ENCODE measurements at places on chromosomes 3 and 15.

DNA sequence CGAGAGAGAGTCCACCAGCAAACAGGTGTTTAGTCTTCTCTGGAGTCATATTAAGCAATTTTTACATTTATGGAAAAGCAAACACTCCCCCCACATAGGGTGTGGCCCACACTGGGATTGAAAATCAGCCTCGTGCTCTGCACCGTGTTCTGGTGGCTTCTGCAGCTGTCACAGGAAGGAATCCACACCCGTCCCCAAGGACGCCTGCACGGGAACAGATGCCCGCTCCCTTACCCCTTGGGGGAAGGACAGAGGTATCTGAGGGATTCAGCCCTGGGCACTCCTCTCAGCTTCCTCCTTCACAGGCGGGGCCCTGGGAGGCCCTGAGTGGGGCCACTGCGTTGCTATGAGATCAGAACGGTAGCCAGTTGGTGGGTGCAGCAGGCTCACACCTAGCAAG, 27.8 kb downstream of the LIPC start:
- DNase-seq, result no peak

- DNase-seq, result peak; percentile 79
These were observed at the start of gene AP3S2 for GRCh38 chr15:89893696-89894447. AP3S2 (minus strand) TSS chr15:89893994; CDS start chr15:89893949, 45 bp downstream.

- DNase-seq, result no peak
These were observed 192.3 kb downstream of the IGSF11 start for GRCh38 chr3:118842147-118842863.

GRCh38 chr3:134007819-134008218, 21.9 kb downstream of the SLCO2A1 start:
- DNase-seq, result no peak

- no peak for DNase-seq
These were observed 282.5 kb upstream of the TLE3 start for GRCh38 chr15:70379938-70380883.

DNA sequence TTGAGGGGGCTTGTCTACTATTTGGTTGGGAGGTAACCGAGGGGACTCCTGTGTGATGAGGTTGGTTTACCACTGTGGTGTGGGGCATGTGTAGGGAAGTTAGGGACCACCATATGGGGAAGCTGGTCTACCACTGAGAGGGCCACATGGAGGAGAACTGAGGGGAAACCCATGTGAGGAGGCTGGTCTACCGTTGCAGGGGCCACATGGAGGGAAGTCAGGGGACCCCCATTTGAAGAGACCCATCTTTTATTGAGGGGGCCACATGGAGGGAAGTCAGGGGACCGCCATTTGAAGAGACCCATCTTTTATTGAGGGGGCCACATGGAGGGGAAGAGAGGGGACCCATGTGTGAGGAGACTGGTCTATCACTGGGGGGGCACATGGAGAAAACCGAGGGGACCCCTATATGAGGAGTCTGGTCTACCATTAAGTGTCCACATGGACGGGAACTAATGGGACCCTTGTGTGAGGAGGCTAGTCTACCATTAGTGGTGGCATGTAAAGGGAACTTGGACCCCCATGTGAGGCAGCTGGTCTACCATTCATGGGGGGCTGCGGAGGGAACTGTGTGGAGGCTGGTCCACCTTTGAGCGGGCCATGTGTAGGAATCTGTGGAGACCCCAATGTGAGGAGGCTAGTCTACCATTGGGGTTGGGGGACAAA, 165.5 kb downstream of the FBLN2 start:
- no peak for DNase-seq

DNA sequence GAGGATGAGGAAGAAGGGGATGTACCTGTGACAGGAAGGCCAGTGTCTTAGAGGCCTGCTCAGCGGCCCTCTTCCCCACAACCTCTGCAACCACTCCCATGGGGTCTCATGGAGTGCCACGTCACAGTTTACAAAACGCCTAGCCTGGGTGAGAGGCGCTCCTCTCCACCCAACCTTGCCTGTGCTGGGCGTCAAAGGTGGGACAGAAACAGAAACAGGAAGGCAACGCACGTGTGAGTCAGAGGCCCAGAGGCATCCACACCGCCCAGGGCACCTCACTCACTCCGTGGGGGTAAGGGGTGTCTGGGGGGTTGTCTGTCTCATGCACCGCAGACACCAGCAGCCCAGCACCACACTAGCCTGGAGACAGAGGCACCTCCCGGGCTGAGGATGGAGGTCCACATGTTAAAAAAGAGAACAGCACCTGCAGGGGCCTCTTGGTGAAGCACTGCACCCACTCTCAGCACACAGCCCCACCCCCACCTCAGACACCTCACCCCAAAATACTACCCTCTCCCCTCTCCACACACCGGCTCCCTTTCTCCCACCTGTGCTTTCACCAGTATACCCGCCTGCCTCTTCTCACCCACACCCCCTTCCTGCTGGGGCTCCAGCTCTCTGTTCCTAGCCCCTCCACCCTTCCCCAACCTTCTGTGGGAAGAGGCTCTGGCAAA, 4.7 kb upstream of the CALML4 start:
- DNase-seq, result no peak

DNA sequence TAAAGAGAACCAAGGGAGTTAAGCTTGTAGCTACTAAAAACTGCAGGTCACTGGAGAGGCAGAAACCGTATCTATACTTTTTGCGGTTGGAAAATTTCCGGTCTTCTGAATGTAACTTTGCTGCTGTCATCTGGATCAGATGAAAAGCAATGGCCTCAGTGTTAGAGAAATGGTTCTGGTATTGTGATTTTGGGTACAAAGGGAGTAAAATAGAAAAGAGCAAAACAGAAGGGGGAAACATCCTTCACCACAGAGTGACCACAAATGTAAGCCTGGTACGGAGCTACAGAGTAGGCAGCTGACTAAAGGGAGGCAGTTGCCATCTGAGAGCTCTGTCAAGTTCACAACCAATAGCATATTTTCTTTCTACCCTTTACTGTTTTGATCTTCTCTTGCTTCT, 5.6 kb downstream of the CD96 start:
- DNase-seq, result no peak

DNA sequence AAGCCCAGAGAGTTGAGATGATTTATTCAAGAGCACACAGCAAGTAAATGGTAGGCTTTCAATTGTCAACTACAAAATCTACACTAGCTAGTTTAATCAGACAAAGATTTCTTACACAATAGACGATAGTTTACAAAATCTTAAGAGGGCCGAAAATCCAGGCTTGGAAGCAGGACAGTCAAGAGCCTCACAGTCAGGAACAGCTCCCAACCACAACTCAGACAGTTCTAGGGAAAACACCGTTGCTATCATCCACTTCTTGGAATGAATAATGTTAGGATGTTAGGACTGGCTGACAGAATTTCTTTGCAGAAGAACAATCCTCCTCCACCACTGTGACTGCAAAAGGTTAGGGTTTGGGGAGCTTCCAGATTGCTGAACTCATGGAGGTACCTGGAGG, 290.8 kb upstream of the ZPLD1 start:
- no peak for DNase-seq

DNA sequence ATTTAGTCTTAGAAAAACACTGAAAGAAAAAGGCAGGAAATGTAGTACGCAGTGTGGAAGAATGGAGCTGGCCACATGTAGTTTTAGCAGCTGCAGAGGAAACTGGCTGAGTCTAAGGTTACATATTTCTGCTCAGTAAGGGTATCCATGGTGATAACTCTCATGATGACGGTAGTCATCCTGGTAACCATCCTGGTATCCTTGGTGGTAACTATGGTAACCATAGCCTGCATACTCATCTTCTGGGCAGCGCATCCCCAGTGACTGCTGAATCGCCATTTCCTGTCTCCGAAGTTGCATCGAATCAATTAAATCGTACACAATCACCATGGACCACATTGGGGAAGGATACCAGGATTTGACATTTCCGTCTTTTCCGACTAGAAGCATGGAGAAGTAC, 35.7 kb downstream of the CCDC80 start:
- no peak for DNase-seq

GRCh38 chr3:172121981-172122380, 82.6 kb downstream of the FNDC3B start:
- DNase-seq, result no peak

DNA sequence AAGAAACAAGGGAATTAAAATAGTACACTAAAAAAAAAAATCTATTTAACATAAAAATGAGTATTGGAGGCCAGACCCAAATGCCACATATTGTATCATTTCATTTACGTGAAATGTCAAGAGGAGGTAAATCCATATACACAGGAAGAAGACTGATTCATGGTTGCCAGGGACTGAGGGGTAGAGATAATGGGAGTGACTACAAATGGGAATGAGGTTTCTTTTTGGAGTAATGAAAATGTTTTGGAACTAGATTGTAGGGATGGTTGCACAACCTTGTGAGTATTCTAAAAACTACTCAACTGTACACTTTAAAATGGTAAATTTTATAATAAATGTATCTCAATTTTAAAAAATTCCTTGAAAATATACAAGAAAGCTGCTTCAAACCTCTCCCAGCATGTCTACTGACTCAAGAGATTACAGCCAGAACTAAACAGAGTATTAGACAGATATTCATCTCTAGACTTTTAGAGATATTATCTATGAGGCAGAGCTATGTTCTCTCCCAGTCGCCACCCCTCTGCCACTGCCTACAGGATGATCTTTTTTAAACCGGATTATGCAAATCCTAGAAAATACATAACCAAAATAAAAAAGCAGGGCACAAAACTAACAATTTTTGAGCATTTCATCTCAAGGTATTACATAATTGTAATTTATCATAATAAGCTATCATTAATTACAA, 6.2 kb downstream of the HLTF start:
- no peak for DNase-seq

GRCh38 chr3:48129921-48130320, 58.3 kb downstream of the CDC25A start:
- no peak for DNase-seq

DNA sequence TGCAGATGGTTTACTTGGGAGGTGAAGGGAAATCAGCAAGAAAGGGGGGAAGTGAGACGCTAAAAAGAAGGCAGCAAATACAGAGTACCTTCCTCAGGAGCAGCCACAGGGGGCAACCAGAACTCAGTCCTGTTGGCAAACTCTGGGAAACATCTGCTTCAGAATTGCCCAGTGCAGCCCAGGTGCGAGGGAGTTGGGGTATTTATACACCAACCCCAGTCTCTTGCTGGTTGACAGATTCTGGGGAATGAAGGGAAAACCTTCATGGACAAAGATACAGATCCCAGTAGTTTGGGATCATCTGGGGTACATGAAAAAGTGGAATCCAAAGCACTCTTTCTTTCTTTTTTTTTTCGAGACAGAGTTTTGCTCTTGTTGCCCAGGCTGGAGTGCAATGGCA, 25.3 kb upstream of the PGPEP1L start:
- no peak for DNase-seq

GRCh38 chr3:153652076-153652475, 469.1 kb upstream of the ARHGEF26 start:
- DNase-seq, result no peak

DNA sequence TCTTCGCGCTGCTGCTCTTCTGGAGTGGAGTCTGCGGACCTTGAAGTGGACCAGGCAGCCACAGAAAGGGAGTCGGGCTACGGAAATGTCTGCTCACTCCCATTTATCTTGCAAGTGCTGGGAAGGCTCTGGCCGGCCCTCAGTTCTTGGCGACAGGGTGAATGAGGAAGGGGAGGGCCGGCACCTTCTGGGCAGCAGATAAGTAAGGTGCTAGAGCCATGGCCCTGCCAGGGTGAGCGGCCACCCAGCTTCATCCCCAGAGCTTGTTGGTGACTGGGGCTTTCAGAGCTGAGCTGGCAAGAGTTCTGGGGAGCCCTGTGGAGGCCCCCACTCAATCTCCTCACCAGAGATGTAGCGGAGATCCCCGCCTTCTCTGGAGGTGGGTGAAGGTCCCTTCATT, 103.5 kb downstream of the ASB7 start:
- no peak for DNase-seq

DNA sequence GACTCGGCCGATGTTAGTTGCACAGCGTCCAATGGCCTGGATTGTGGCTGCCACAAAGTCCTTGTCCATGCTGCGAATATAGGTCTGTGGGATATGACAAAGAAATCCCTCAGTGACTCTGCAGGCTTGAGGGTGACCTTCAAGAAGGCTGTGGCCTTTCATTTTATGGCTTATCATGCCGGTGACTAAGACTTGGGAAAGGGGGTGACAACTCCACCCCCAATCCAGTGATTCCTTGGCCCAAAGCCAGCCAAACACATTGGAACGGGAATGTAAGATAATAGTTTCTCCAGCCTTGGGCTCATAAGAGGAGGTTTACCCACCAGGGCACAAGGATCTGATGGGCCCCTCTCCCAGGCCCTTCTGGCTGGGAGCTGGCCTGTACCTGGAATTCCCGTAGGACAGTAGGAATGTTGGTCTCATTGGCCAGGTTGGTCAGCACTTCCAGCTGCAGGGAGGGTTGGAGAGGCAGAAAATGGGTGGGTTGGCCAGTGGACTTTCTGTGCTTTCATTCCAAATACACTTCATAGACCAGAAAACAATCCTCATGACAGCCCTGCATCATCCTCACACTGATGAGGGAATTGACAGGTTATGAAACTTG, 30.7 kb upstream of the CPEB1 start:
- no peak for DNase-seq

GRCh38 chr3:27559835-27560234, 75.7 kb upstream of the SLC4A7 start:
- no peak for DNase-seq

GRCh38 chr3:169699070-169699469, 35.6 kb upstream of the MECOM start:
- no peak for DNase-seq

- DNase-seq, result no peak
These were observed 63.8 kb downstream of the LRRC49 start for GRCh38 chr15:70956201-70956995.

Measured in stimulated activated CD8-positive, alpha-beta memory T cell treated with anti-CD3 and anti-CD28 coated beads, Interleukin-7, amount 100 ng/mL, for 1 hour (primary cell).